ENCODE measurements at places on chromosomes 12 and 14.

DNA sequence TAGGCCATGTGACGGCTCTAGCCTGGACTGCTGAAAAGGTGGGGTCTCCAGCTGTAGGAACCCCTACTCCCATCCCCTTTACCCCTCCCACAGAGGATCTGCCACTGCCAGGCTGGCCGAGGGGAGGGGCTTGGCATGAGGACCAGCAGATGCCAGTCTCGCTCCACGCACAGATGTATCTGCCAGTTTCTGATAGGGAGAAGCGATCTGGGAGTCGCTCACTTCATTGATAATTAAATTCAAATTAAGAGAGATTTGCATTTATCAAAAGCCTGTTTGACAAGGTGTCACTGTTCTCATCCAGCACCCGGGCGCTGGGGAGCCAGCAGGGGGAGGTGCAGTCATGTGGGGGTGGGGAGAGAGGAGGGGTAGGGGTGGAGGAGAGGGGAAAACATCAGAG lies 217.6 kb upstream of the MYL2 start:
- DNase-seq = no peak

GRCh38 chr14:36659010-36659821 lies 2.4 kb upstream of the PAX9 start:
- no peak for DNase-seq

- DNase-seq = no peak
Observed at GRCh38 chr12:39235990-39236767, 206.7 kb downstream of the KIF21A start.

- no peak for DNase-seq
Observed at GRCh38 chr12:52634266-52635056, 16.1 kb upstream of the KRT73 start.

DNA sequence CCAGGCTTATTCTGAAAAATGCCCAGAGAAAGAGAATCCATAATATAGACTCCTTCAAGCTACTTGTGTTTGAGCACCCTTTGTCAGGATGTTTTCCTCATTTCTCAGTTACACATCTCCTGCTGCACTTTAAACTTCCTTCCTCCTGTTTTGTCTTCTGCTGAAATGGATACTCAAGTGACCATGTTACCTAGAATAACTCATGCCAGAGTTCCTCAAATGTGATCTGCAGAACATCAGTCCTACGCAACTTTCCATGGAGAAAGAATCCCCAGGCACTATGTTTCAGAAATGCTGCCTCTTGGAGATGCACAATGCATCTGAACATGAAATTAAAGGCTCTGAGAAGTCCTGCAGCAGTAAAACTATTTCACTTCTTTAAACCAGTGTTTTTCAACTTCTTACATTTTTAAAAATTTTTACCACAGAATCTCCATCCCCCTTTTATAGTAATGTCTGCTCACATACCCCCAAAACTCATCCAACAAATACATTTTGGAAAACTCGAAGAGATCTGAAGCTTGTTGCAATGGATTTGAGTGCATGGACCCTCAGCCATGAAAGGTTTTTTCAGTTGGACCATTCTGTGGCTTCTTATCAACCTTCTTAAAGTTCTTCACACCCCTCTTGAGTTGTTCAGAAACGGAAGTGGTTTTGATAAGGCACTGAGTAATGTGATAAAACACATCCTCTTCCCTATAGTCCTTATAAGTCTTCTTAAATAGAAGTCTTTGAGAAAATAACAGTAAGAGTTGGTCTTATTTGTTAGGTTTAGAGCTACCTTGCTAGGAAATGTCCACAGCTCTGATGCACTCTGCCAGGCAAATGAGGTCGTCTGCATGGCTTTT lies 84.5 kb upstream of the KCNA1 start:
- DNase-seq = no peak

DNA sequence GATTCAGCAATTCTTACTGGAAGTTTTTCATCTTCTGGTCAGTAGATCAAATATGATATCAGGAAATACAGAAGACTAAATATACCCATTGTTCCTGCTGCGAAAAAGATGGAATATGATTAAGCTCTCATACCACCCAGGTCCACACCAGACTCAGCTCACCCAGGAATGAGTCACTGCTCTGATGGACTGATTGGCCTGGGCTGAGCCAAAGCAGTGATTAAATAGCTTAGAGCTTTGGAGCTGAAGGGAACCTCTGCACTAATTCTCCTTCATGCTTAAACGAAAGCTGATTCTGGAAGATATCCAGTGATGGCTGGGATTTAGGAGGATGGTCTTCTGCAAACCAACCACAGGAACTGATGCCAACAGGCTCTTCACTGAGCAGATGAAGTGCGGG lies 62.0 kb upstream of the SYT1 start:
- no peak for DNase-seq

DNA sequence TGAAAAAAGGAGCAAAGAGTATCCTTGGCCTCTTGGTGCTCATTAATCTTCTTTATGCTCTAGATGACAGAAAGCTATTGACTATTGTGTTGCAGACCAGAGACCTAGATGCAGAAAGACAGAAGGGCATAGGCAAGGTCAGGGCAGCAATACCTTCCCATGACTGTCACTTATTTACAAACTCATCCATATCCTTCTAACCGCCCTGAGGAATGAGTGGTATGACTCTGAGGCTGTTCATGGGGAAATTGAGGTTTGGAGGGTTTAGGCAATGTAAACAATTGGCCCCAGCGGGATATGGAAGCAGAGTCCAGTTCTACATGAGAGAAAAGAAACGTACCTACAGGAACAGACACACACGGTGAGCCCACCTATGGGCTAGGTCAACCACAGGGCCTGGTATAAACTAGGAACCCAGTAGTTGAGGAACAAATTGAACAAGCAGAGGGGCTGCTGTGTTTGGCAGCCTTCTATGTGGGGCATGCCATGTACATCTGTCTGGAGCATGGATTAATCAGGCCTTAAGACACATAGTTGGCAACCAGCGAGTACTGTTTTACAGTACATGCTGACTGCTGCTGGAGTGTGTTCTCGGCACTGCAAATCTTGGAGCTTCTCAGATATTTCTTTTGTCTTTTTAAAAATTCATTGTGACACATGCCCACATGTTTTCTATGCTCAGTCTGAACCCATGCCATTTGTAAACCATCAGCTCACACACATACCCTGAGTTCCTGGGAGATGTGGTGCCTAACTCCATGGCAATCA lies 159.7 kb upstream of the NTF3 start:
- DNase-seq = no peak

DNA sequence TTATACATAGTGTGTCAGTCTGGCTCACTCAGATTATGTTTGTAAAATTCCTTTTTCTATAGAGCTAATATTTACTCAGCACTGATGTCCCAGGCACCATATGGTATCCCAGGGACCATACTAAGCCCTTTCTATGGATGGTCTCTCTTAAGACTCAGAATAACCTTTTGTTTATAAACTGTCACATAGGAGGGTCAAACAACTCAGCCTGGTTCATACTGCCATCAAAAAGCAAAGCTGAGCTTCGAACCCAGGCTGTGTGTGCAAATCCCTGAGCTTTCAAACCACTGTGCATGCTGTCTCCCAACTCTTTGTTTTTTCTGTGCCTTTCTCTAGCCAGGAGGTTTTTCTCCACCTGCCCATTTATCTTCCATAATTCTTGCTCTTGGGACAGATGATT lies 135.6 kb upstream of the ARHGAP5 start:
- no peak for DNase-seq
